ENCODE measurements at places on chromosomes 13 and 19.

GRCh38 chr13:35469806-35470525 is 6.5 kb downstream of the MAB21L1 start:
- no peak for DNase-seq

GRCh38 chr19:756236-756635 is 5.3 kb downstream of the MISP start:
- DNase-seq = peak; percentile 66

- peak; percentile 35 for DNase-seq
Measured at GRCh38 chr13:91017031-91017668, 330.3 kb upstream of the MIR17HG start.

DNA sequence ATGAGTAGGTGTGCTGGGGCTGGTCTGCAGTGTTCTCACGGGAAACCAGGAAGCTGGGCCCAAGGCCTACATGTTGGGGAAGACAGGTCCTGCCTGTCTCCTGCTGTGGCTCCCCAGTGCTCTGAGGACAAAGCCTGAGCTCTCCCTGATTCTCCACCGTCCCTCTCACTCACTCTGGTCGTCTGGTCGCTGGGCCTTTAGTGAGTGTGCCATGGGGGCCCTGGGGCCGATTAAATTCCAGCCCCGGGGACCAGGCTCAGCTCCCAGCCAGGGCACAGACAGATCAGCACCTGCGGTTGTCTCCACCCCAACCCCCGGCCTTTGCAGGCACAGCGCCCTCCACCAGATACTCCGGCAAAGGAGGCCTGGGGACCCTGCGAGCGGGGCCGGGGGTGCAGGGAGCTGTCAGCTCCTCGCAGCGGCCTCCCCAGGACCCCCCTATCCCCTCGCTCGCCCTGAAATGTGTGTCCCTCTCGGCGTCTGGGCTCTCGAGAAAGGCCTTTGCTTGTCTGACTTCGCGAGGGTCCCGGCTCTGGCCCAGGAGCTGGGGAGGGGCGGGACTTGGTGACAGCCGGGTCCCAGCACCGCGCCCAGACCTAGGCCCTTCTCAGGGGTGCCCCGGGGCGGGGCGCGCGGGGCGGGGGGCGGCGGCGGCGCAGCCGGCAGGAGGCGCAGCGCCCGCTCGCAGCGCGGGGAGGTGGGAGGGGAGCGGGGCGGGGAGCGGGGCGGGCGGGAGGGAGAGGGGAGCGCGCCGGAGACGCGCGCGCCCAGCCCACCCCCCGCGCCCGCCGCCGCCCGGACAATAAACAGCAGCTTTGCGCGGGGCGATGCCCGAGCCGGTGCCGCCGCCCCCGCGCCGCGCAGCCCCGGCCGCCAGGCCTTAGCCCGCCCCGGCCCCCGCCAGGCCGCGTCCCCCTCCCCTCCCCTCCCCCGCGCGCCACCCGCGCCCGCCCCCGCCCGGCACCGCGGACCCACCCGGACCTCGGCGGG is at the start of gene PALM:
Gene PALM, plus strand, starts transcription at position 782 of the 990 bp plus-strand sequence. CDS start 212 bp downstream, outside the sequence.
- DNase-seq = peak; percentile 28

- no peak for DNase-seq
Measured at GRCh38 chr19:2740314-2740656, 468 bp upstream of the SLC39A3 start.

DNA sequence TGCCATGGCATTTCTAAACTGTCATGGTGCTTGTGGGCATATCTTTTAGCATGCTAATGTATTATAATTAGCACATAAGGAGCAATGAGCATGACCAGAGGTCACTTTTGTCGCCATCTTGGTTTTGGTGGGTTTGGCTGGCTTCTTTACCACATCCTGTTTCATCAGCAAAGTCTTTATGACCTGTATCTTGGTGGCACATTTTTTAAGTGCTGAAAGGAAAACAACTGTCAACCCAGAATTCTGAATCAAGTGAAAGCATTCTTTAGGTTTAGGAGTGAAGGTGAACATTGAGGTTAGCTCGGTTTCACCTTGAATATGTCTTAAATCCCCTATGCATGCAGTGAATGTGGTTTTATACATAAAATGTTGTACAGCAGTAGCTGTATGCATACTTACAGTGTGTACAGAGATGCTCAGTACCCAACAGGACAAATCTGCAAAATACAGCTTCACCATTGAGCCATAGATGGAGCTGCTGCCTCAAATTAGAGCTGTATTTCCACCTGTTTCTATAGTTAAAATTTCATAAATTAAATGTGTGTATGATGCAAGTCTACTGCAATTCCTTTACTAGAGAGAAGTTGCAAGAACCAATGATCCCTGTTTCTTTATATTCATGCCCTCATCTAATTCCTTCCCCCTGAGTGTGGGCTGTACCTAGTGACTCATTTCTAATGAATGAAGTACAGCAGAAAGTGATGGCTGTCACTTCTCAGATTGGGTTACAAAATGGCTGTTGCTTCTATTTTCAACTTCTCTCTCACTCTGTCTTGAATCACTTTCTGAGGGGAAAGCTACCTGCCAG is 25.2 kb upstream of the IGSF23 start:
- DNase-seq = peak; percentile 99

- no peak for DNase-seq
Measured at GRCh38 chr13:87042946-87043345, 628.2 kb upstream of the SLITRK5 start.

GRCh38 chr19:40623403-40624251 is 22.5 kb downstream of the LTBP4 start:
- DNase-seq = peak; percentile 78

GRCh38 chr19:33595783-33596182 is 26.0 kb upstream of the CHST8 start:
- no peak for DNase-seq

GRCh38 chr13:97631158-97631557 is 197.2 kb downstream of the RAP2A start:
- no peak for DNase-seq

GRCh38 chr13:88862095-88862620 is 1191.0 kb downstream of the SLITRK5 start:
- DNase-seq = no peak

DNA sequence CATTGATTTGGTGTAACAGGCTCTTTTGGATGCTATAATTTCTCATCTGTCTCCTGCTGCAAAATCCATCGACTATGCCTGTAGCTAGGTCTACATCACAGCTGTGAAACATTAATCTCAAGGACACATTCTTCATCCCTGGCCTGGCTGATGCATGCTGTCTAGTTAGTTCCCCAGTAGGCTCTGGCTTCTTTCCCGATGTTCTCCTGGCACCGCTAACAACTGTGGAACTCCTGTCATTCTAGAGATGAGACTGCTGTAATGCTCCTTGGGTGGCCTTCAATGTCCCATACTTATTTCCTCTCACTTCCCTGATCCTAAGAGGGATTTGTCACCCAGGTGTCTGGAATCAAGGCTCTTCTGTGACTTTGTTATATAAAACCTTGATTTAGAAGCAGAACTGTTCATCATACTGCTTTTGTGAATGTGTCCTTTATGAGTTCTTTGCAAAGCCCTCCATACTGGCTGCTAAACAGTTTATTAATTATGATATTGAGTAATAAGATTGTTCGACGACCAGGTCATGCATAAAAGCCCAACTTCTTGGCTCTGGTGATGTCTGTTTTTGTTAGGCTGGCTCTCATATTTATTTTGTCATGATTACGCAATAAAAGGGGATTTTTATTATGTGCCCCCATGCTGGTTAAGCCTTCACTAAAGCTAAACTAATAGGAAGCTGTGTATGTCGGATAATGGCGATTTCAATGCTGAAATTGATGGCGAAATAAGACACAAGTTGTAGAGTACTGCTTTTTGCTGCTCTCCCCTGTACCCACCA is 227.5 kb downstream of the DCT start:
- peak; percentile 80 for DNase-seq

GRCh38 chr13:31545616-31546015 is 193.7 kb upstream of the RXFP2 start:
- DNase-seq = peak; percentile 16

- no peak for DNase-seq
Measured at GRCh38 chr19:2190848-2191455, 27.2 kb downstream of the DOT1L start.

DNA sequence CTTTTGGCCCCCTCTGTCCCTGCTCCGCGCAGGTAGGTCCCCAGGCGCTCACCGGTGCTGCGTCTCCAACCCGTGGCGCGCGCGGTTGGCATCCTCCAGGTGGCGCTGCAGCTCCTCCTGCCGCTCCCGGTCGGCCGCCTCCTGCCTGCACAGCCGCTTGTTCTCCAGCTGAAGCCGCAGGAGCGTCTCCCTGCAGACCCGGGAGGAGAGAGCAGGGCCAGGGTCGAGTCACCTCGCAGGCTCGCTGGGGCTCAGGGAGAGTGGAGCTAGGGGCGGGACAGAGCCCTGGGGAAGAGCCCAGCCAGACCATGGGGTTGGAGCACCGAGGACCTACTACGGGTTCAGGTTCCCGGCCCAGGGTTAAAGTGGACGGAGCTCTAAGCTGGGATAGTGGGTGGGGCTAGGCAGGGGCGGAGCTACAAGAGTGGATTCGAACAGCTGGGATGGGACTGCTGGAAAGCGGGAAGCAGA is 9.3 kb downstream of the HOOK2 start:
- peak; percentile 80 for DNase-seq

DNA sequence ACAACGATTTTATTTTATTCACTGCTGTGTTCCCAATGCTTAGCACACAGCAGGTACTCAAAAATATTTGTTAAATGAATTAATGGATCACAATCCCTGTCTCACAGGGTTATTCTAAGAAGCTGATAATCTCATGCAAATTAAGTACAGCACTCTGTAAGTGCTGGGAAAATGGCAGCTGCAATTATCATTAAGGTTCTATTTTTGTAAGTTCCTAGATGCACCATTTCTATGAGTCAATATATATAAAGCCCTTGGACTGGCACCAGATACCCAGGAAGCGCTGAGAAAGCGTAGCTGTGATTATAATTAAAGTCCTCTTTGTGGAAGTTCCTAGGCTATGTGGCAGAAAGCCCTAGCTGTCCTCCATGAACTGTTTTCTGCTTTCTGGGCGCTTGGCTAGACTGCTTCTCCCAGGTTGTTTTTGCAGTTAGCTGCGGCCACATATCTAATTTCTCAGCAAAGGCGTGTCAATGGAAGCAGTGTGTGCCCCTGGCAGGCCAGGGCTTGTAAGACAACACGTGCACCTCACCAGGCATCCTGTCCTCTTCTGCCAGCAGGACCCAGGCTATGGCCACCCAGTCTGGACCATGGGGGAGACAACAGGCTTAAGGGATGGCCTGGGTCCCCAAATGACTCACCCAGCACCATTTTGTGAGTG is 5.2 kb upstream of the SRRM5 start:
- DNase-seq = no peak

- no peak for DNase-seq
Measured at GRCh38 chr19:37899966-37900365, 6.4 kb downstream of the WDR87 start.

DNA sequence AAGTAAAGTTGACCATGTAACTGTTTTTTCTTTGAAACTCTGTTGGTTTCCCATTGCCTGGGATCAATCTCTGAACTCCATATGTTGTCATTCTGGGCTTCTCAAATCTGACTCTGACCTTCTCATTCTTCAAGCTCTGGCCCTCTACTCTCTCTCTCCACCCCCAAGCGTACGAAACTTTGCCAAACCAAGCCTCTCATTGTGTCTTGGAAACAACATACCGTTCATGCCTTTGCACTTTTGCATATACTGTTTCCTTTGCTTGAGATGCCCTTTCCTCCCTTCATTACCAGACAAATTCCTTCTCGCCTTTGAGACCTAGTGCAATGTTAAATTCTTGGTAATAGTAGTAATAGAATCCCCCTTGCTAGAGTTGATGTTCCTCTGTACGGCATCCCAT is 113.7 kb downstream of the OLFM4 start:
- DNase-seq = peak; percentile 87

DNA sequence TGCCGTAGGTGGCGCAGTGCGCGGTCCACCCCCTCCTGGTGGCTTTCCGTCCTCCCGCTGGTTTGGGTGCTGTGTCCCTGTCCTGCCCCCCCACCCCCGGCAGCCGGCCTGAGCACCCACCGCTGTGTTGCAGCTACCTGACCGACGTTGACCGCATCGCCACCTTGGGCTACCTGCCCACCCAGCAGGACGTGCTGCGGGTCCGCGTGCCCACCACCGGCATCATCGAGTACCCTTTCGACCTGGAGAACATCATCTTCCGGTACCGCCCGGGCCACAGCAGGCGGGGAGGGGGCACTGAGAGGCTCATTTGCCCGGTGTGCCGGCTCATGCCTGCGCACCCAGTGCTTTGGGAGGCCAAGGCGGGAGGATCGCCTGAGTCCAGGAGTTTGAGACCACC is 20.6 kb downstream of the GNA11 start:
- no peak for DNase-seq

GRCh38 chr19:44662691-44663385 is 8.4 kb upstream of the CEACAM19 start:
- no peak for DNase-seq

- no peak for DNase-seq
Measured at GRCh38 chr13:82634946-82635345, 1247.3 kb downstream of the SLITRK1 start.

DNA sequence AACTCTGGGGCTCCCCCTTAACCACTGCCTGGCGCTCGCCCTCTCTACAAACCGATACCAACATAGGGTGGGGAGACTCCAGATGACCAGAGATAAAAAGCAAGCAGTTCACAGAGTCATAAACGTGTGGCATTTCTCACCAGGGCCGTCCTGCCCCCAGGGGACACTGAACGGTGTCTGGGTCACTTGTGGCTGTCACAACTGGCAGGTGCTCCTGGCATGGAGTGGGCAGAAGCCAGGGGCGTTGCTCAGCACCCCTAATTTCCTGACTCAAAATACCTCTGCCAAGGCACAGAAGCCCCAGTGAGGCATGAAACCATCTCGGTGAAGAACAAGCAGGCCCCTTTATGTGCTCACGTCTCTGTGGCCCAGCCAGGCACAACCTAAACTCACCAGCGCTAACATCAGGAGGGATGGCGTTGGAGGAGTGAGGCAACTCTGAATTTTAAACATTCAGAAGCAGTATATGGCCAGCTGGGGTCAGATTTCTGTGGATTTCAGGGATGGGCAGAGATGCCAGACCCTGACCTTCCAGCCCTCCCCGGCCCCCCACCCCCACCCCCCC is 1.8 kb downstream of the PIP5K1C start:
- no peak for DNase-seq

DNA sequence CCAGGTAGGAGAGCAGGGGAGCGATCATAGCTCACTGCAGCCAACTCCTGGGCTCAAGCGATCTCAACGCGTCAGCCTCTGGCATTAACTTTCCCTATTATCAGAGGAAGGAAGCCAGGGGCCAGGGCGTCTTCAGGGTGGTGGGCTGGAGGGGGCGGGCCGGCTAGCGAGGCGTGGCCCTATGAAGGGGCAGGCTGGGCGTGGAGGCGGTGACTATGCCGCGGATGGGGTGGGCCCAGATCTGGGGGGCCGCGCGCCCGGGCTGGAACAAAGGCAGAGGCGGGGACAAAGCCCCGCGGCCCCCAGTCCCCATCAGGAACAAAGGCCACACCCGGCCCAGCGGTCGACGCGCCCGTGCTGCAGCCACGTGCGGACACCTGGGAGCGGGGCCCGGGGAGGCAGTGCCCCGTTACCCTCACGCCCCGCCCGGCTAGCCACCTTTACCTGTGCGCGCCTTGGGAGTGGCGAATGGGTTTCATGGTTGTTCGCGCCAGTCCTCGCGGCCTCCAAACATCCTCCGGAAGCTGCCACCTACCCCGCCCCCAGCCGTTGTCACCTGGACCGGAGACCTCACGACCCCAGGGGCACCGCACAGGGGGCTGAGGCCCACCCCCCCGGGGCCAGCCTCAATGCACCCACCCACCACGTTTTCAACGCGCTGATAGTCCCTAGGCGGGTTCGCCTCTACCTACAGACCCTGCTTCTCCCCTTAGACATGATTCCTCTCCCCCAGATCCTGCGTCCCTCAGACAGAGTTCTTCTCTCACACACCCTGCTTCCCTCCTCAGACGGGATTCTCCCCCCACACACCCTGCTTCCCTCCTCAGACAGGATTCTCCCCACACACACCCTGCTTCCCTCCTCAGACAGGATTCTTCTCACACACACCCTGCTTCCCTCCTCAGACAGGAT is 5.4 kb upstream of the TRIM28 start:
- no peak for DNase-seq

- DNase-seq = no peak
Measured at GRCh38 chr19:30076751-30077670, 135.0 kb downstream of the URI1 start.

Measured in fibroblast of skin of right biceps (primary cell).